Melanocyte of skin (primary cell): ENCODE measurements at places on chromosomes 6 and 20. TPM values are rescaled to one million over a fixed set of nuclear protein-coding genes. Genes with fewer than 3 reads are reported as not detected.

PXDC1 gene
- 24.8 and 39.6 TPM in 2 replicates for total RNA-seq

SPAG4 gene
- 1.00 and 3.5 TPM in 2 replicates for total RNA-seq

POU3F2 gene
- under 0.01 and 0.36 TPM in 2 replicates for total RNA-seq

KIF6 gene
- total RNA-seq: 5.3 and 10.0 TPM in 2 replicates

TMEM244 gene
- total RNA-seq: not detected in 2 replicates

PGC gene
- not detected in 2 replicates for total RNA-seq

ZKSCAN3 gene
- total RNA-seq: 5.5 and 6.5 TPM in 2 replicates

UBE2C gene
- total RNA-seq: 22.2 and 42.3 TPM in 2 replicates

HSPA1L gene
- 0.36 and 0.69 TPM in 2 replicates for total RNA-seq

DTD1 gene
- 43.6 and 50.3 TPM in 2 replicates for total RNA-seq

SALL4 gene
- total RNA-seq: 3.7 and 9.3 TPM in 2 replicates

OLIG3 gene
- total RNA-seq: not detected in 2 replicates

COL9A1 gene
- total RNA-seq: not detected in 2 replicates

CLPSL2 gene
- not detected in 2 replicates for total RNA-seq

SDC4 gene
- total RNA-seq: 7.2 and 10.5 TPM in 2 replicates

STK38 gene
- total RNA-seq: 16.2 and 21.4 TPM in 2 replicates

SEMG1 gene
- not detected in 2 replicates for total RNA-seq
